Hypothalamus (tissue), 51 donors: ENCODE measurements at places on chromosomes 16 and 17.

- DNase-seq: no peak
Measured at GRCh38 chr16:868846-869822, 68.6 kb upstream of the GNG13 start.

DNA sequence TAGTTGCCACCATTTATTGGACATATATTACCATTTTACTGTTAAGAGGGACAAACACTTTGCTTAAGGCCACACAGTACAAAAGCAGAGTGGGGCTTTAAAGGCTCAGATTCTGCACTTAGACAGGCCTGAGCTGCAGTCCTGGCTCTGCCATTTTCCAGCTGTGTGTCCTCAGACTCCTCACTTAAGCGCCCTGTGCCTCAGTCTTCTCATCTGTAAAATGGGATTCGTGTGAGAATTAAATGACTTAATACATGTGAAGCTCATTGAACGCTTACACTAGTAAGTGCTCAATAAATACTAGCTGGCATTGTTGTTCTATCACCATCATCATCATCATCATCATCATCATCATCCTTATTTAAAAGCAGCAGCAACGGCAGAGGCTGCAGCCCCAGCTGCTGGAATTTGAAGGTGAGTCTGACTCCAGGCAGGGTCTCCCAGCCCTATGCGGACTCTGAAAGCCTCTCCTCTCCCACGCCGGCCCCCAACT is 445 bp upstream of the CACNG5 start:
- DNase-seq: no peak

GRCh38 chr17:2011411-2012371 is 13.4 kb downstream of the RTN4RL1 start:
- DNase-seq: no peak

DNA sequence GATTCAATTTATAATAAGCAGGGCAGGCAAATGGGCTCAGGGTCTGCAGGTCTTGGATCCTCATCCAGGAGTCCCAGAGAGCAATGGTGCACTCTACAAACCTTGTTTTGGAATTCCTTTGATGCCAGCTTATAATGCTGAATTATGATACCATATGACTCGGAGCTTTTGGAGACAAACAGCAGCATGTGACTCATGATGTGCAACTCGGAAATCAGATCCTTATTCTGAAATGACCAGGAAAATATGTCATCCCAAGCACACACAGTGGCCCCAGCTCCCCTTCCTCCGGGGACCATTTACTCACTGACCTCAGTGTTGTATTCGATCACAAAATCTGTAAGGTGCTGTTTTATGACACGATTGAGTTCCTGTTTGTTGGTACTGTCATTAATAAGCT is 20.2 kb upstream of the UMOD start:
- no peak for DNase-seq

GRCh38 chr17:78774956-78775571 is 7.0 kb downstream of the CYTH1 start:
- no peak for DNase-seq

DNA sequence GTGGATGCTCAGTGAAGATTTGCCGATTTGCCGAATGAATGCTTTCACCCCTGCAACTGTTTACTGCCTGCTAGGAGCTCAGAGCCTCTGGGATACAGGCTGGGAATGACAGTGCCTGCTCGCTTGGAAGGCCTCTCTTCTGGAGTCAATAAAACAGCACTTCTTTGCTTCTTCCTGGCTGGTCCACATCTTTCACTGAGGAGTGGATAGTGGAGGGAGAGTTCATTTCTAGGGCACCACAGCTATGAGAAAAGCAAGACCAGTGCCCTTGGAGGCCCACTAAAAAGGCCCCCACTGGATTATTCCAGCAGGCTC is 3.1 kb upstream of the USP7 start:
- no peak for DNase-seq

DNA sequence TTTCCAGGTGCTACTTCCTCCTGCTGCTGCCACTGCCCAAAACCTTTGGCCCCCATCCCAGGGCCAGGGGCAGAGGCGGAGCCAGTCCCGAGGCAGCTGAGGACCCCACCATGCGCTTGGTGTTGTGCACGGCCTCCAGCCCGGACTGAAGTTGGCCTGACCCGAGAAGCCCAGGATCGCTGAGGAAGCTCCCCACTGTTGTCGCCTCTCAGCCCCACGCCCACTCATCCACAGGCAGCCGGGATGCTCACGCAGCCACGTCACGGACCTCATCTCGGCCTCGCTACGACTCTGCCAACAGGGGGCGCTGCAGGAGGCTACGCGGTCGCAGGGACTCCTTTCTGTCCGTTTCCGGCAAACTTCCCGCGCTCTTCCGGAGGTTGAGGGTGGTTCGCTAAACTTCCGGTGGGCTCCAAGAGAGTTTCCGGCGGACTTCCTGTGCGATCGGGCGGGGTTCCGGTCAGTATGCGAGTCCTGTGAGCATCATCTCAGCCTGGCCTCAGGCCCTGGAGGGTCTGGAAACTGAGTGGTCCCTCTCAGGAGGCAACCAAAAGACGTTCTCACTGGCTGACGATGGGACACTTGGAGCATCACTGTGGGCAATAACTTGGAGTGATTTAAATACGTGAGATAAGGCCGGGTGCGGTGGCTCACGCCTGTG is 12.4 kb downstream of the ZG16B start:
- DNase-seq: no peak

DNA sequence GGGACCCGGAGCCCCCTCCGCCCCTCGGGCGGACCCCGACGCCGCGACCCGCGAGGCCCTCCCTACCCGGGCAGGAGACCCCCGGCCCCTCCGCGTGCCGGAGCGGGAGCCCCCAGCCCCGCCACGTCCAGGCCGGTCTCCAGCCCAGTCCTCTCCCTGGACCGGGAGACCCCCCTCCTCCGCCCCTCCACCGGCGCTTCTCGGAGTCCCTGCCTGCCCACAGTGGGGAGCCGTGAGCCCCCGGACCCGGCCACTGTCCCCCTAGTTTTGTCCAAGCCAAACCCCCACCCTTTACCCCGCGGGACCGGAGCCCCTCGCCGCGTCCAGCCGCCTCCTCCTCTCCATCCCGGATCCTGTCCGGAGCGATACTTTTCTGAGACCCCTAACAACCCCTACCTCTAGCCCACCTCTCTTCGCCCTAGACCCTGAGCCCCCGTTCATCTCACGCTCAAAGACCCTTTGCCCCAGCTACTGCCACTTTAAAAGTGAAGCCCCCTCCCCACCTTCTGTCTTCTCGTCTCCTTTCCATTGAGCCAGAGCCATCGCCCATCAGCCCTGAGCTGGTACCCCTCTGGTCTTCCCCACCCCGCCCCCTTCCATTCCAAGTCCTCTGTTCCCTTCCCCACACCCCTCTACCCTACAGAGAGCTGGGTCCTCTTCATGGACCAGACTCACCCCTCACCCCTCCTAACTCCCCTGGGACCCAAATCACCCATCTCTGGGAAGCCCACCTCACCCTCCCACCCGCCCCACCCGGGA is 1.0 kb downstream of the NECAB2 start:
- no peak for DNase-seq

DNA sequence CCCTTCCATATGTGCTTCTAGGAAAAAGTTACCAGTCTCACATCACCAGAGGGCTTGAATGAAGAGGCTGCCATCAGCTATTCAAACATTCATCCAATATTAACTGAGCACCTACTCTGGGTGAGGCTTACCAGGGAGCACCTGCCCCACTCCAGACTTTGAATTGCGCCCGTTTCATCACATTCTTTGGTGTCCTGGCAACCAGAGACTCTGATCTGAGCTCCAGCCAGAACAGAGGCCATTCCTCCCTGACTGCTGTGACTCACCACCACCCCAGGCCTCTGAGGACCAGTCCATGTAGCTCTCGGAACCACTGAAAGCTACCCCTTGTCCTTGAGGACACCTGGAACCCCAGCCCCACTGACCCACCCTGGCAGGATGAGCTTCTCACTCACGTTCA is at the start of gene C16orf96:
C16orf96 (plus strand) TSS at position 229 of the 400 bp plus-strand sequence; CDS start at position 379, 150 bp downstream.
- no peak for DNase-seq

DNA sequence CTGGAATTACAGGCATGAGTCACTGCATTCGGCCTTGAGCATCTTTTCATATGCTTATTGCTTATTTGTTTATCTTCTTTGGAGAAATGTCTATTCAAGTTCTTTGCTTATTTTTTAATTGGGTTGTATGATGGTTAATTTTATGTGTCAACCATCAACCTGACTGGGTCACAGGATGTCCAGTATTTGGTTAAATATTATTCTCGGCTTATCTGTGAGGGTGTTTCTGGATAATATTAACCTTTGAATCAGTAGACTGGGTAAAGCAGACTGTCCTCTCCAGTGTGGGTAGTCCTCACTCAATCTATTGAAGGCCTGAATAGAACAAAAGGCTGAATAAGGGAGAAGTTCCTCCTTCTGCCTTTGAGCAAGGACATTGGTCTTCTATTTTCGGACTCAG is 142.0 kb downstream of the SSH2 start:
- DNase-seq: no peak

GRCh38 chr17:82848022-82848592 is 8.3 kb upstream of the ZNF750 start:
- DNase-seq: no peak

GRCh38 chr16:88454523-88454947 is 1.5 kb downstream of the ZFPM1 start:
- DNase-seq: no peak

- no peak for DNase-seq
Measured at GRCh38 chr17:31738488-31738887, 120.6 kb downstream of the COPRS start.

DNA sequence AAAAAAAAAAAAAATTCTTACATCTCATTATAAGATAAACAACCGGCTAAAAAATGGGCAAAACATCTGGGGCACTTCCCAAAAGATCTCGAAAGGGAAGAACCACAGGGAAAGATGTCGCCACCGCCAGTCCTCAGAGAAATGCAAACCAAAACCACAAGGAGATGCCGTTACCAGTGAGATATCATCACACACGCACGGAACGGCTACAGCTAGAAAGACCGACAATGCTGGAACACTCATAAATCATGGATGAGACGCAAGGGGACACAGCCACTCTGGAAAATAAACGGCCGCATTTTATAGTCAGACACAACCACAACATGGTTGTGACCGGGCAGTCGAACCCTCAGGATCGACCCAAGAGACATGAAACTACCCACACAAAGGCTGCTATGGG is 24.5 kb downstream of the WDR45B start:
- no peak for DNase-seq

DNA sequence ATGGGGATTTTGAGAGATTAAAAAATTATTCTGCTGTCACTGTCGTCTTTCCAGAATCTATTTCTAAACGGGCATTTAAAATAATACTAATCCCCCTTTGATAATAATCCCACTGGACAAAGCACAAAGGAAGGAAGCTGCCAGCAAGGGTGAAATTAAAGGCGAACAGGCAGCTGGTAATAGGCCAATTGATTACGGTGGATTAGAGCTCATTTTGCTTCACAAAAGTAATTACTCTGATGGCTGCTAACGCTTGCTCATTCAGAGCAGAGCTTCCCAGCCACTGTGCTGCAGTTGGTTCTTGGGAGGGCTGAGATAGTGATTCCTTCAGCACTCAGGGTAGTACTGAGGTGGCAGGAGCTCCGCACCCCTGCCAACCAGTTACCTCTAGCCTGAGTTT is 205.7 kb downstream of the SNX29 start:
- no peak for DNase-seq

DNA sequence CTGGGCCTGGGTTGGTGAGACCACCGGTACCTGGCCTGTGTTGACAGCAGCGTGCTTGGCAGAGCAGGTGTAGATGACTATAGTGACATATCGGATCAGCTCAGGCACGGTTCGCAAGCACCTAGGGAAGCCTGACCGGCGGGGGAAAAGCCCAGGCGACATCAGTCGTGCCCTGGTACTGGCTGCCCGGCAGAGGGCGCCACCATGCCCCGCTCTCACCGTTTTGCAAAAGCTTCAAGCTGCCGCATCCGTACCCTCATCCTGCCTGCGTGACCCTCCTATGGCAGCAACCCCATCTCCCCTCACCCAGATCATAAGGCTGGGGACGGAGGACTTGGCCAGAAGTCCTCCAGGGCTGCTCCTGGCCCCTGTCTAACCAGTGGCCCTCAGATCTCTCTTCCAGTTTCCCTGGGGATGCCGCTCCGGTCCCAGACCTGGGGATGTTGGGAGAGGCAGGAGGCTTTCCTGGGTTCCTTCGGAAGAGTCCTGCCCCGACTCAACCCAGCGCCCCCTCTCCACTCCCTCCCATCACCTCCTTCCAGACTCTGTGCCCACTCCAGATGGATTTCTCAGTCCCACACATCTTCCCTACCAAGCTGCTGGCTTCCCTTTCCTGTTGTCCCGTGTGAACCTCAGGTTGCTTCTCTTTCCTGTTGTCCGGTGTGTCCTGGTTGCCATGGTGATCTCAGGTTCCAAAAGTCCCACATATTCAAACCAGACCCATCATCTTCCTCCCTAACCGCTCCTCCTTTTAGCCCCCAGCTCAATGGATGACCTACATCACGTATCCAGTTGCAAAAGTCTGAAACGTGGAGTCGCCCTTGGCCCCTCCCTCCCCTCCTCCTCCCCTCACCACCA is 13.7 kb downstream of the ALOX12B start:
- peak; percentile 9 for DNase-seq

DNA sequence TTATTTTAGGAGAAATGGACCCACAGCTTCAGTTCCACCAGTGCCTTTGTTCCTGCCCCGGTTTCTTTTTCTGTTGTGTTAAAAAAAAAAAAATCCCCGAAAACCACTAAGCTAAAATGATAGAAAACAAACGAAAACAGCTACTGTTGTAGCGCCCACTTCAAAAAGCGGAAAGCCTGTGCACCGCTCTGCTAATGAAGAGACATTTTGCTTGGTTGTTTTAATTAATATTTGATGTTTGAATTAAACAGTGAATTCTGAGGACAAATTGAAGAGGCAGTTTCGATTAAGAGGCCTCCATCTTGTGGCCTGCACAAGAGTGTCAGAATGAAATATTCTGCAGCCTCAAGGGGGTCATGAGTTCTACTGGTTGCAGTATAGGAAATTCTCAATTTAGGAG is 186.7 kb downstream of the RPTOR start:
- DNase-seq: no peak

DNA sequence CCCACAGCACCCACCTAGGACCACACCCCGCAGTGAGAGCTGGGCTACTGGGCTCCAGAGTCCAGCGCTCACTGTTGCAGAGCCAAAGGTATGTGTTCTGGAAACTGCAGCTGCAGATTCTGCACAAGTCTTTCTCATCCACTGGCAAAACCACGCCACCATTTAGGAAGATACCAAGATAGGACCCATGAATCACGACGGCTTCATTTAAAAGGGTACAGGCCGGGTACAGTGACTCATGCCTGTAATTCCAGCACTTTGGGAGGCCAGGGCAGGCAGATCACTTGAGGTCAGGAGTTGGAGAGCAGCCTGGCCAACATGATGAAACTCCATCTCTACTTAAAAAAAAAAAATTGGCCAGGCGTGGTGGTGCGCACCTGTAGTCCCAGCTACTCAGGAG is 18.8 kb downstream of the FOXF1 start:
- no peak for DNase-seq

GRCh38 chr16:2966808-2967191 is 2.3 kb upstream of the PAQR4 start:
- DNase-seq: no peak

DNA sequence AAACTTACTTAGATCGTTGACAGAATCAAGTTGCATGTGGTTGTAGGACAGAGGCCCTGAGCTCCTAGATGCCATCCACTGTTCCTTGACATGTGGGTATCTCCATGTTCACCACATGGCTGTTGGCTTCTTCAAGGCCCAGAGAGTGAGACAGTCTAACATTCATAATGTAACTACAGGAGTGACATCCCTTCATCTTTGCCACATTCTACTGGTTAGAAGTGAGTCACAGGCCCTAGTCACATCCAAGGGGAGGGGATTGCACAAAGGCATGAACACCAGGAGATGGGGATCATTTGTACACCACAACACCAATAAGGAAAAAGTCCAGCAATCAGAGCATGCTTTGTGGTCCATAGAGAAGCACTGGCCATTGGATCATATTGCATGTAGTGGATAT is 56.6 kb downstream of the WSCD1 start:
- DNase-seq: no peak

- no peak for DNase-seq
Measured at GRCh38 chr17:43439041-43439440, 40.2 kb downstream of the ARL4D start.
